ENCODE measurements at places on chromosomes 3 and 15.

DNA sequence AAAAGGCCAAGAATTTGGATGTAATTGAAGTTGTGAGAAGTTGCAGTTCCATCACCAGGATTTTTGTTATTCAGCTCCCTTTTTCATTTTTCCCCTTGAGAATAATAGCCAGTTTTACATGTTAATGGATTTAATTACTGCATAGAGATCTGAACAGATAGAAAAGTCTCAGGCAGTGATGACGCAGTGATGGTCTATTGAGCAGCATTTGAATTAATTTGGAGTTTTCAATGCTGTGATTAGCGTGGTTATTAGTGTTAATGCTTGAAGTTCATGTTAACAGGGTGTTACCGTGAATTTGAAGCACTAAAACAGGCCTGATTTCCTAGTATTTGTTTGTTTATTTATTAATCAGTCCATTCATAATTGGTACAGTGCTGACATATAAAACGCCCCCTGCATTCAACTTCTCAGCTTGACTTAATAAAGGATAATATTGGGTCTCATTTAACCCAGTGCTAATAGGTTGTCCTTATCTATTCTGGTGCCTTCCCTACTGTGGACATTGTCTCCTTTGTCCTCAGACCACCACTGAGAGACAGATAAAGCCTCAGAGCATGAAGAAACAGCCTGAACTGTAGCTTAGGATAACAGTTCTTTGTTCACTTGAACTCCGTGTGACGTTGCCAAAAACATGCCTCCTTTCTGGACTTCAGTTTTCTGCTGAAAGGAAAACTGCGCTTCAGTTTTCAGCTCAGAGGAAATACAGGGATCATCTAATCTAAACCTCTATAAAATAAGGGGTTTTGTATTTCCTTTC, 82.4 kb downstream of the RTP4 start:
- no peak for DNase-seq

GRCh38 chr15:87826119-87826747, 430.3 kb downstream of the NTRK3 start:
- DNase-seq = no peak

GRCh38 chr3:26369133-26369532, 253.4 kb upstream of the LRRC3B start:
- no peak for DNase-seq

DNA sequence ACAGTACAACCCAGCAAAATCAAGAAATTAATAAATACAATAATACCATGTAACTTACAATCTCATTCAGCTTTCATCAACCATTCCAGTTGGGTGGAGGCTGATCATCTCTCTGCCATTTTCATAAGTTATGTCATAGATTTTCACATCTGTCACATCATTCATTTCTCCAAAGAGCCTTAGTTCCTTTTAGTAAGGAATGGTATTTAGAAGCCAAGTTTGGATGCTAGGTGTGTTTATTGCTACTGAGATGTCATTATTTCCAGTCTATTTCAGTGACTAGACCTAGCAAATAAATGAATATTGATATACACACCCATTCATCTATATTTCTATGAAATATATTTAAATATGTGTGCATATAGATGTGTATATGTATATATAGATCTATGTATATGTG, 2.7 kb upstream of the UBL7 start:
- no peak for DNase-seq

- DNase-seq = no peak
These were observed 63.4 kb downstream of the PPARG start for GRCh38 chr3:12352253-12352652.

GRCh38 chr3:32373844-32374243, 17.8 kb upstream of the CMTM7 start:
- no peak for DNase-seq

Measured in esophagus squamous epithelium (tissue), 5 donors.